ENCODE measurements at places on chromosomes 3 and 15.

DNA sequence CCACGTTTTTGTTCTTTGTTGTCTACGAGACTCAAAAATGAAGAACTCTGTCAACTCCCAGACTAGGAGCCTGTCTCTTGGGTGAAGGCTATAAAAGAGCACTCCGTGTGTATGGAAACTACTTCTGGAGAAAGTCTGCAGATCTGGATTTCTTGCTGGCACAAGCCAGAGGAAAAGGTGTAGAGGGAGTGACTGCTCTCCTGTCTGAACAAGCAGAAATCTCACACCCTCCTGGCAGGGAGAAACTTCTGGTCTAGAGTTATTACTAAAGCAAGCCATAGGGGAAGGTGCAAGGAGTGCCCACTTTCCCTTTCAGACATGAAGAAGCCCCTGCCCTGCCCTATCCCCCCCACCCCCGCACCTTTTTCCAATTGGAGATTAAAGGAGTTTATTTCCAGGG lies 9.5 kb downstream of the PLAAT1 start:
- no peak for DNase-seq

- DNase-seq, result no peak
These were observed 183.6 kb downstream of the EPHB1 start for GRCh38 chr3:134978658-134979057.

DNA sequence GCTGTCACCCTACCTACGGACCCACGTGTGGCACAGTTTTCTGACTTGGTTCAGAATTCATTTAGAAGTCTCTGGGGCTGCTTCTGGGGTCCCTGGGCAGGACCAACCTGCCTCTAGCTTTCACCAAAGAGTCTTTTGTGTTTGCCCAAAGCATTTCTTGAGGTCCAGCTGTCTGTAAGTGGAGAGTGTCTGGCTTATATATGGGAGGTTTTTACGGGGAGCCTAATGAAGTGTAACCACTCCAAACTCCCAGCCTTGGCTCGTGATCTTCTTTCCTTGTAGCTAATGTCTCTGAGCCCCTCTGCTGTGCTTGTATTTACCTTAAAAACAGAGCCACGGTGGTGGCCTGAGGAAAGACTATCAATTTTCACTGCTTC lies 109.0 kb upstream of the CTDSPL start:
- DNase-seq, result no peak

DNA sequence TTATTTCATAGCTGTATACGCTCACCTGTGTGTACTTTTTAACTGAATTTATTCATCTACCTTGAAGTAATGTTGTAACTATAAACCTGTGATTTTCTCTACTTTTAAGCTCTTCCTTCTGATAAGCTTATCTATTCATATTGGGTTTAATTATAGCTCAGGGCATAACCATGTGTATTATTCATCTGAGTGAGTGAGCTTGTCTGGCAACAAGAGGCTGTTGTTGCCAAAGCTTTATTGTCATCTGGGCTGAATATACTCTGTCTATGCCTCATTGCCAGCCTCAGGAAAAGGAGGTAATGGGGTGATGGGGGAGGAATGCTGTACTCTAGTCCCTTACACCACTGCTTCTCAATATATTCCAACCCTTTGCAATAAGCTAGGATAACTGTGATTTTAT lies 292.4 kb downstream of the UBE2E2 start:
- no peak for DNase-seq

- DNase-seq, result no peak
These were observed 3.9 kb downstream of the EAF1 start for GRCh38 chr3:15431256-15431837.

Measured in HS-27A (cell line).